Body of pancreas (tissue), 4 donors: ENCODE measurements at places on chromosomes 13 and 19. TPM values are rescaled to one million over a fixed set of nuclear protein-coding genes. Genes with fewer than 3 reads are reported as not detected.

- DNase-seq = no peak
These were observed 36.3 kb downstream of the AP1M1 start for GRCh38 chr19:16233836-16234551.

GRCh38 chr19:35269438-35270117 is 816 bp downstream of the USF2 start:
- peak; percentile 93 for DNase-seq

The C3 gene
- total RNA-seq = 382 TPM

The SPRED3 gene
- total RNA-seq = under 0.01 TPM

DNA sequence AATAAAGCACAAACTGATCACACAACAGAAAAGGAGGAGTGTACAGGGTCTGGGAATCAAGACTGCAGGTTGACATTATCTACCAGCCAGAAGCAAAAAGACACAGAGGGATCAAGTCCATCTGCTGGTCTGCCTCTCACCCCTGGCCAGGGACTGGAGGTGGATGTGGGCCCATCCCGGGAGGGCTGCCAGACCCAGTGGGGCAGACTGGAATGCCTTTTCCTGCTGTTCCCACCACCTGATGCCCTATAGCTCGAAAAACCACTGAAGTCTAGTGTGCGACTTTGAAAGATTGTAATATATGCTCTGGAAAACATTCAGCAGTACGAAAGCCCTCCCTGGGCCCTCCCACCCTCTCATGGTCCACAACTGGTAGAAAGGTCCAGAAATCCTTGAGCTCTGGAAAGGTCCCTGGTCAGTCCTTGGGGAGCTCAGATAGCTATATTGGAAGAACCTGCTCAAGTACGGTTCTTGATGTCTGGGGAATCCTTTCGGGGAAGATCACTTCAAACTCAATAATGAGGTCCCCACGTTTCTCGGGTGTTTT is 2.6 kb downstream of the DNAJB1 start:
- no peak for DNase-seq

DNA sequence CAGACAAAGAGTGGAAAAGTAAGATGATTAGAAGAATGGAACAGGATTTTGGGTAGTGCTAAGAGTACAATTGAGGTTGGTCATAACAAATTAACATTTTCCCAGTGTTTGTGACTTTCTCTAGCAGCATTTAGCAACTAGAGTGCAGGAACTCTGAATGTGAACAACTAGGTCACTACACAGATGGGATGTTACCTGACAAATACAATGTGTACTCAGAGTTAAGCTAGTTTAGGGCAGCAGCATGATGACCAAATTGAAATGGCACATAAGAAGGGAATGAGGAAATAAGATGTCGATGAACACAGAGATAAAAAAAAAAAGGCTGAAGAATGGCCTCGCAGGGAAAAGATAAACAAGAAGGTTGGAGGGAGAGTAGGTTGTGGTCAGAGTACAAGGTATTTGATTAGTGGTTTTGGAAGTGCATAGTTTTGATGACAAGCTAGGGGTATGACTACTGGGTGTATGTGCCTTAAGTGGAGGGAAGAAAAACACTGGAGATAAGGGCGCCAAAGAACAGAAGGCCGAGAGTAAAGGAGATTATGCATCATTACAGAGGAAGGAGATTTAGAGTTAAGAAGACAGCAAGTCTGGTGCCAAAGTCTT is 381.1 kb downstream of the FGF14 start:
- DNase-seq = no peak

The PSG5 gene
- 1.3 TPM for total RNA-seq

The ZNF471 gene
- total RNA-seq = 4.2 TPM

The DACH1 gene
- 3.3 TPM for total RNA-seq

DNA sequence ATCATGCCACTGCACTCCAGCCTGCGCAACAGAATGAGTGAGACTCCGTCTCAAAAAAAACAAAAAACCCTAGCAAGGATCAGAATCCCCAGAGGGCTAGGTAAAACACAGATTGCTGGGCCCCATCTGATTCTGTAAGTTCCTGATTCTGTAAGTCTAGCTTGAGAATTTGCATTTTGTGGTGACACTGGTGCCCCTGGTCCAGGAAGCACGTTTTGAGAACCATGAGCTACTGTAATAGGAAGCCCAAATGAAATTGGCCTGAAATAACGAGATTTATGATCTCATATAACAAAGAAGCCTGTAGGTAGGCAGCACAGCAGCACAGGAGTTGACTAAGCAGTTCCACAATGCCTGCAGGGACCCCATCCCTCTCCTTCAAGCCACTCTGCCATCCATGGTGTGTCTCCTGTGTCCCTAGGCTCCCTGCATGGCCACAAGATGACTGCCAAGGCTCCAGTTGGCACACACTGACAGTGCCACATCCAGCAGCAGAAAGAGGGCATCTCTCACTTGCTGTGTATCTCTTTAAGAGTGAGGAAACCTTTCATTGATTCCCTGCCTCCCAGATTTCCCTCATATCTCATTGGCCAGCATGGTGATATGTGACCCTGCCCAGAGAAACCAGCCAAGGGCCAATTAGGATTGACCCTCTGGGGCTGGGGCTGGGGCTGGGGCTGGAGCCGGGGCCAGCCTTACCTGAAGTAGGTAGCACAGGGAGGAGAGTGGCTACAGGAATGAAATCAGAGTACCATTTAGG is 21.7 kb downstream of the SIPA1L3 start:
- no peak for DNase-seq

DNA sequence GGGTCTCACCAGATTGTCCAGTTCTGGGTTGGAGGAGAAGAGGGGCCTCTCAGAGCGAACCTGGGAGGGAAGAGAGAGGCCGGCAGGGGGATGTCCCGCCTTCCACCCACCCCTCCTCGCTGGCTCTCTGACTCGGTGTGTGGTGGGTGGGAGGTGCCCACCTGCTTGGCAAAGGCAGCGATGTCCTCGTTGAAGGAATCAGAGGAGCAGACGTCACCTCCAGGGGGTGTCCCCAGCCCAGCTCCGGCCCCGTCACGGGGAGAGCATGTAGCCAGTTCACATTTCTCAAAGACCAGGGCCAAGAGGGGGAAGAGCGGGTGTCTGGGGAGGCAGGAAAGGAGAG is 2.7 kb downstream of the MEIS3 start:
- DNase-seq = no peak

GRCh38 chr19:8731428-8732169 is 10.2 kb downstream of the OR2Z1 start:
- no peak for DNase-seq

GRCh38 chr19:46731007-46731501 is 14.1 kb upstream of the PRKD2 start:
- DNase-seq = peak; percentile 65

The ZNF536 gene
- not detected for total RNA-seq

DNA sequence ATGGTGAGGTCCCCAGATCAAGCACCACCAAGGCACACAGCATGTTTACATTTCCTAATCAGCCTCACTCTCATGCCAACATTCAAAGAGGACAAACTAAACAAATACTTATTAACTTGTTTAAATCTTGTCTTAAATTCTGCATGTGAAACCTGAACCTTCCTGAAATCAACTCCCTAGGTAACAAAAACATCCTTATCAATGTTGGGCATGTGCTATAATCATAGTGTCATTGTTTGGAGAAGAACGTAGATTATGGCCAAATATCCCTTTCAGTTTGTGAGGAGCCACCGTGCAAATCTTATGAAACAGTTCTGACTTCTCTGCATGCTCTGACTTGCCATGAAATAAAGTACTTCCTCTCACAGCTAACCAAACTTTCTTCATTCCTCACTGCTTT is 123.8 kb downstream of the NDFIP2 start:
- no peak for DNase-seq

The CYP4F11 gene
- total RNA-seq = not detected

GRCh38 chr13:113178896-113179167 is 20.4 kb downstream of the PROZ start:
- no peak for DNase-seq

The DLL3 gene
- not detected for total RNA-seq
